Activated naive CD4-positive, alpha-beta T cell treated with anti-CD3 and anti-CD28 coated beads, Interleukin-2, amount 50 U/mL, for 16 hours (primary cell): ENCODE measurements at places on chromosomes 7 and 10.

GRCh38 chr10:133091316-133091715 lies 3.6 kb downstream of the ADGRA1 start:
- no peak for DNase-seq

DNA sequence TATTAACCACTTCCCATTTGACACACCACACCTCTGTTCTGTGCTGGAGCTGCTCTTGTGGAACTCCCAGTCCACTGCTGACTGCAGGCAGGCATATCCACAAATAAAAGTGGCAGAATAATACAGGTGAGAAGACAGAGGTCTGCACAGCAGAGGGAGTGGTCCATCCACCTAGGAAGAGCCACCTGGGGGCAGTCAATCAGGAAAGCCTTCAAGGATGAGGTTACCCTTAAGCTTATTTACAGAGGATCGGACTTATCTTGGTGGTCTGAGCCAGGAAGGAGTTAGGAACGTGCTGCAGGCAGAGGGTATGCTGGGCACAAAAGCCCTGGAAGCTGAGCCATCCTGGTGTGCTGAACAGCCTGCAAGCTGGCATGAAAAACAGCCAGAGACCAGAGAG lies 78.7 kb downstream of the FRMPD2 start:
- no peak for DNase-seq

- DNase-seq: no peak
These were observed 200.7 kb downstream of the RAMP3 start for GRCh38 chr7:45358287-45358686.

GRCh38 chr7:3605222-3605621 lies 304.2 kb downstream of the SDK1 start:
- no peak for DNase-seq

DNA sequence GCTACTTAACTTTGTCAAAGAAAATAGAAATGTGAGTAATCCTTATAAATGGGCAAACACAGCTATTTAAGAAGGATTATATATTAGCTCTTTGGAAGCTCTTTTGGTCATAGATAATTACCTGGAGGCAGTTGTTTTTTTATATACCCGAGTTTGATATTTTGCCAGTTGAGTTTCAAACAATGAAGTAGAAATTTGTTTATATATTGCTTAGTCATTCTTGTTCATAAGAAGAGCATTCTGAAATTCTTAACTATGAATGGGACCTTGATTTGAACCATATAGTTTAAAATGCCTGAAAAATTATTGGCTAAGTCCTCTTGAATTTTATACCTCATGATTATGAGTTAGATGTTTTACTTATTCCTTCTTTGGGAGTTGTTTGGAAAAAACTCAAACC lies 36.4 kb downstream of the MINPP1 start:
- DNase-seq: no peak

DNA sequence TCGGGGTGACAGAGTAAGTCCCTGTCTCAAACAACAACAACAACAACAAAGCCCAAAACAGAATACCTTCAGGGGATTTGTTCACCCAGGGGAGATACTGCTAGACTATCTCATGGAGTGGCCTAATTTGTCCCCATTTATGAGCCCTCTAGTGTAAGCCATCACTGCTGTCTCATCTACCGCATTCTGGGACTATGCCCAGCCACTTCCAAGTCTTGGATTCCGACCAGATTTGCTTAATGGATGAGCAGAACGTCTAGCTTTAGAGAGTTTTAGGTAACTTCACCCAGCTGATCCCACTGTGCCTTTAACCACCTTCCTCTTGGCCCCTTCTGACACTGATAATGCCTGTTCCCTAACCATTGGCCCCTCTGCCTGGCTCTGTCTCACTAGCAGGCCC lies 47.1 kb downstream of the PAPSS2 start:
- no peak for DNase-seq

DNA sequence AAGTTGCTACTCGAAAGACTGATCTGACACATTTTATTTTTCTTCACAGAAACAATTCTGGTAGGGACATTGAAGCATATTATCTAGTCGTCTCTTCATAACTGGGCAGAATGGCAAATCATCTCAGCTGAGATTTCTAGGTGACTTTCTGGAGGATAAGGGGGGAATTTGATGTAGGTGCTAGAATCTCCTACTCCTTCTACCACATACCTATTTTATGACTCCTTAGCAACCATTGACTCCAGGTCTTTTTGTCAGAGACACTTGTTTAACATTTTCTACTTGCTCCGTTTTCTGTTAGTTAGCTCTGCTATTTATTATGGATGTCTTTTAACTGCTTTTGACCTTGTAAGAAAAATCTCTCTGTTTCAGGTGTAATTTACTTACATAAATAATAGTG lies 380.9 kb upstream of the SEMA3C start:
- DNase-seq: no peak

DNA sequence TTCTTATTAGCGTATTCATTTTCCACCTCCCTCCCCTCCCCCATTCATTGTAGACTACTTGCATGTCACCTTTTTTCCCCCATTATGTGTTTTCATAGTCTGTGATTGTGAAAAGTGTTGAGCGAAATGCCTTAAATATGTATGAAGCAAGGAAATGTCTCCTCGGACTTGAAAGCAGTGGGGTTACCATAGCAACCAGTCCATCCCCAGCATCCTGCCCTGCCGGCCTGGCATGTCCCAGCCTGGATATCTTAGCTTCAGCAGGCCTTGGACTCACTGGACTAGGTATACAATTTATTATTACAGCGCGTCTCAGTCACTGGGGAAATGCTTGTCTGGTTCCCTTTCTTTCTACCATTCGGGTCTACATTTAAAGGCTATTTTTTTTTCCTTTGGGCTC lies 283.6 kb downstream of the BICC1 start:
- no peak for DNase-seq

- no peak for DNase-seq
These were observed 35.1 kb downstream of the RCC1L start for GRCh38 chr7:75038508-75038907.

DNA sequence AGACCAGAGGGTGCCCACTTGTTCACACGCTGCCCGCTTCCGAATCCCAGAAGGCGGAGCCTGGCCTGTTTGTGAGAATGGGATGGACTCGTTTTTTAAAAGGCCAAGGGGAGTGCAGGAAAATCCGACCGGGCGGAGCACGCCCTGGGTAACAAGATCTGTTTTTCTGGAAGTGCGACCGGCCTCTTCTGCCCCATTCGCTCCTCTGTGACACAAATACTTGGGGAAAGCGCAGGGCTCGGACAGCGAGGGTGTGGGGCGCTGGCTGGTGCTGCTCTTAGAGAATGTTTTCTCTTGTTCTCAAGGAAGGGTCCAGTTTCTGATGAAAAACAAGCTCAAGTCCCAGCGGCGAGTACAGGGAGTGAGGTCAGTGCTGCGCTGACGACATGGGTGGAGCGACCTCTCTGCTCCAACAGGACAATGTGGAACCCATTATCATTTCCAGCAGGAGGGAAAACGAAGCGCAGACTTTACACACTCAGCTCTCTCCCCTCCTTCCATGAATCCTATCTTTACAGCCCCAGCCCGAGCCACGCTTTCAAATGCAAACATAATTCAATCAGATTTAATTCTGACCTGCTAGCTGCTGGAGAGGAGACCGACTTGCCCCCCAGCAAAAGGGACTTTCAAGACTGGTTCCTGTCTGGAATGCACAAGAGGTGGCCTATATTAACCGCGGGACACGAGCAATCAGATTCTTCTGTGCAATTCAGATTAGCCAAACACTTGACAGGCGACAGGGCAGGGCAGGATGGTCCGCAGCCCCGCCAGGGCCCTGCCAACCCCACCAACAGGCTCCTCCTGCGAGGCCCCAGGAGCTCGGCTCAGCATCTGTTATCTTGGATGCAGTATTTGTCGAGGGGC lies 1.1 kb downstream of the RADIL start:
- DNase-seq: no peak

DNA sequence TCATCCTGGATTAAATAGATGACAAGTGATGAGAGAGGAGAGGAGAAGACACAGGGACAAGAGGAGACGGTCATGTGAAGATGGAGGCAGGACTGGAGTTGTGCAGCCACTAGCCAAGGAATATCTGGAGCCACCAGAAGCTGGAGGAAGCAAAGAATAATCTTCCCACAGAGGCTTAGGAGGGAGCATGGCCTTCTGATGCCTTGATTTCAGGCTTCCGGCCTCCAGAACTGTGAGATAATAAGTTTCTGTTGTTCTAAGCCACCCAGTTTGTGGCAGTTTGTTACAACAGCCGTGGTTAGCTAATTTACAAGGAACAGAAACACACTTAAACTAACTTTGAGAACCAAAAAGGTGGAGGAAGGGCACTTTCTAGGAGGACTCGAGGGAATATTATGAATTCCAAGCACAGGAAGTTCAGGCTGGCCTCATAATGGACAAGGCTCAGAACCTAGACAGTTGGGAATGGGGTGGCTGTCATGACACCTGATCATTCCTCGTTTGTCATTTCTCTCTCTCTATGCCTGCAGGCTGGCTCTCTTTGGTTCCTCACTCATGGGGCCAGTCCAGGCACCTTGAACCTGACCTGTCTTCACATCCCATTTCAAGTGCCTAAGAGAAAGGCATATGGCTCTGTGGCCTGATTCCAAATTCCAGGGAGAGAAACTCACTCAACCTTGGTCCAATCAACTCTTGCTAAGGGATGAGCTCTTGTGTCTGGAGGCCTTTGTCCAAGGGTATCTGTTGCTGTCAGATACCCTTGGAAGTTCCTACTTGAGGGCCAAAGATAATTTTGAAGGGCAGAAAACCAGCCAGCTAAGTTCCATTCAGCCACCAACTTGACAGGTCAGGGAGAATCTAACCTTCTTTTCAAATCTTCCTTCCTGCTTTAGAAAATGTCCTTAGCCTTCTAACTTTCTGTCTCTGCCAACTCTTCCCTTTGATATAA lies 33.5 kb upstream of the PDZD8 start:
- DNase-seq: no peak

DNA sequence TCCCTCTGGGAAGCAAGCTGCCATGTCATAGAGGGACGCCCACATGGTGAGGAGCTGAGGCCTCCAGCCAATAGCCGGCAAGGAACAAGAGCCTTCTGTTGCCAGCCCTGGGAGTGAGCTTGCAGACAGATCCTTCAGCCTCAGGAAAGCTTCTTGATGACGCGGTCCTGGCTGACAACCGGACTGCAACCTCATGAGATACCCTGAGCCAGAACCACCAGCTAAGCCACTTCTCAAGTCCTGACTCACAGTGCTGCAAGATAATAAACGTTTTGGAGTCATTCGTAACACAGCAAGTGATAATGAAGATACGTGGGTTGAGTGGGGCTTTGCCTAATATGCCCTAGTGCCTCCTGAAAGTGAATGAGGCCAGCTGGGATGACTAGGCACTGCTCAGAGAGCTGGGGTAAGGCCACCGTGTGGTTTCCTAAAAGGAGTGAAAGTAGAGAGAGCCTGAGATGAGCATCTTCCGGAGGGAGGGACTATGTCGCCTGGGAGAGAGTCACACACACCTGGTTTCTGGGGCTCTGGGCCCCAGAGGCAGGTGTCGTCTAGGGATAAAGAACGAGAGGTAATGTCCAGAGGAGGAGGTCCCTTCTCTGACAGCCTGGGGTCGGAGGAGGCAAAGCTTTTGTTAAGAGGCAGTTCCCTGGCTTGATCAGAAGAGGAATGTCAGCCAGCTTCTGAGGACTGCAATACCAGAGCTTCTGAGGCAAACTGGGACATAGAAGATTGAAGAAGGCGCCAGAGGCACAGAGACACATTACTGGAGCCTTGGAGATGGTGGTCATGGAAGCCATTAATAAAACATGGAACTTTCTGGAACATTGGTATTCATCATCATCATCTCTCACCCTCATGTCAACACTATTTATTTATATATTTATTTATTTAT lies 53.6 kb downstream of the PYROXD2 start:
- no peak for DNase-seq

DNA sequence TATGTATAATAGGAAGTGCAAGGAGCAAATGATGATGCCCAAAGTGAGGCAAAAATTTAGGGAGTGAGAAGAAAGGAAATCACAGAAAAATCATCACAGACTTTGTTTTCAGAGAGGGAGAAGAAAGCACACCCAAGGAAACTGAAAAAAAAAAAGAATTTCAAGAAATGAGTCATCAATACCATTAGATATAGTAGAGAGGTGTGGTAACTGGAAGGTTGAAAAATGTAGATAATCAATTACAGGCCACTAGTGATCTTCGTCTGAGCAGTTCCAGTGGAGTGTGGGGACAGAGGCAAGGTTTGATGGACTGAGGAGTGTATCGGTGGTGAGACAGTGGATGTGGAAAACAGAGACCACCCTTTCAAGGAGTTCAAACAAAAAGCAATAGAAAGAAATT lies 31.7 kb downstream of the ASB4 start:
- DNase-seq: no peak

GRCh38 chr7:27182285-27182841 lies 2.7 kb downstream of the HOXA11 start:
- peak; percentile 0 for DNase-seq

DNA sequence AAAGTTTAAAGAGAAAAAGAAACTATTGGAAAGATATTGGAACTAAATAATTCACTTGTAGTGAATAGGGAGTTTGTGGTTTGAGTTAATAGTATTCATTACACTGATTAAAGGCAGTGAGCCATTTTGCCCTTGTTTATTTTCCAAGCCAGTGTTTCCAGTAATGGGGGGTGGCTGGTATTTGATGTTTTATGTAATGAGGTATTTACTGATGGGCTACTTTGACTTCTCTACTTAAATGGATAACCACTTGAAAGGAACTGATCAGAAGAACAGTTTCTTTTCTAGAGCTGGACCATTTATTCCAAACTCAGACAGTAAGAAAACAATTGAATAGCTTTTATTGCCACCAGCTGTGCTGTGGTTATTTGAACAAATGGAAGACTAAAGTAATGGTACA lies 227.0 kb upstream of the HDAC9 start:
- DNase-seq: no peak

- DNase-seq: no peak
These were observed 129.0 kb upstream of the AGR3 start for GRCh38 chr7:17010637-17011300.

DNA sequence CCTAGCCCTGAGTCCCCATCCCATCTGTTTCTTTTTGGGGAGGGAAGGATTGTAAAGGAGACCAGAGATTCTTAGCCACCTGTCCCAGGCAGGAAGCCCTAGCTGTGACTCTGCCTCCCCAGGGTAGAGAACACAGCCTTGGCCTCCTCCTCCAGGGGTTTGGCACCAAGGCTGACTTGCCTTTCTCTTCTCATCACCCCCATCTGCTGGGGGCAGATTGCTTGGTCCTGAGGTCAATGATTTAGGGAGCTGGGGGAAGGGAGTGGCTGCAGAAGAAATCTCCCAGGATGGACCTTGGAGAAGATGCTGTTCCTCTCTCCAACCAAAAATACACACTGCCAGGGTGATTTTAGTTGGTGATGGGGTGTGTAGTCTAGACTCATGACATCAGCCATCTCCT lies 2.6 kb upstream of the MNX1 start:
- DNase-seq: no peak

- no peak for DNase-seq
These were observed 12.2 kb downstream of the CLRN3 start for GRCh38 chr10:127880557-127880956.

GRCh38 chr10:2202401-2202800 lies 465.1 kb upstream of the ADARB2 start:
- DNase-seq: no peak

- DNase-seq: no peak
These were observed 96.5 kb upstream of the SDK1 start for GRCh38 chr7:3204526-3204925.
